Activated CD4-positive, alpha-beta memory T cell treated with anti-CD3 and anti-CD28 coated beads, Interleukin-2, amount 10 ng/mL, durations not matched to agents 7 days and 5 days (primary cell): ENCODE measurements at places on chromosomes 7 and 10. TPM values are rescaled to one million over a fixed set of nuclear protein-coding genes. Genes with fewer than 3 reads are reported as not detected.

DNA sequence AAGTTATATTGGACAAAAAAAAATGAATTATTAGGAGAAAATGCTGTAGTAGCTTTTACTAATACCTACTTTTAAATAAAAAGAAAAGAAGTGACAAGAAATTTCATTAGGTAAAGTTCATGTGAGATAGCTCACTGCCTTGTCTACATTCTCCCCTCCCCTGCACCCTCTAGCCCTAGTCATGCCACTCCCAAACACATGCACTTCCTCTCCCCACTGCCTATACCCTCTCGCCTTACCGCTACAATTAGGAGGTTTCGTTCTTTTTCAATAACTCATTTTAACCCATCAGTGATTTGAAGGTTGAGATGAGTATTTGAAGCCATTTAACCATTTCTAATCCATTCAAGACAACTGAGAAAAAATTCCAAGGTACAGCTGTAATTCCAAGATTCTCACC lies 75.3 kb downstream of the HIBADH start:
- H3K27me3 ChIP-seq = no peaks in the 10 kb centered on the region
- no peak for DNase-seq
- no peak overlapping the region for H3K4me3 ChIP-seq
- H3K4me1 ChIP-seq = no peaks in the 10 kb centered on the region
- no peaks in the 10 kb centered on the region for H3K36me3 ChIP-seq

DNA sequence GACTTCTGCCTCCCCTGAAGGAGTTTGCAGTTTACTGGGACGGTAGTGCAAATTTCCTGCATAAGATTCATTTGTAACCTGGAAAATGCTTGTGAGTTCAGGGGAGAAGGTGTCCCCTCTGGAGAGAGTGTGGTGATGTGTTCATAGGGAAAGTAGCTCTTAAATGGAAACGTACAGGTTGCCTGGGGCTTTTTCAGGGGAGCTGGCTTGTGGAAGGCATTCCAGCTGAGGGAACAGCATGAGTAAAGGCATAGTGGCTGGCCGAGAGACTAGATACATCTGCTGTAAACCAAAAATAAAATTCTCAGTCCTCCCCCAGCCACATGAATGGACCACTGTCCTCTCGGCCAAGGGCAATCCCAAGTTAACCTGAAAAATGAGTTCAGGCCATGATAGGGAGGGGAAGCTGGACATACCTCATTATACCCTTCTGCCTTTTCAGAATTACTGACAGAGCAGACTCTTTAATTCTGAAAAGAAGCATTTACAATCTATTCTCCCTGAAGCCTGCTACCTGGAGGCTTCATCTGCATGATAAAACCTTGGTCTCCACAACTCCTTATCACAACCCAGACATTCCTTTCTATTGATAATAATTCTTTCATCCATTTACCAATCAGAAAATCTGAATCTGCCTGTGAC lies 123.7 kb downstream of the GALNT17 start:
- no peaks in the 10 kb centered on the region for H3K4me1 ChIP-seq
- DNase-seq = no peak
- no peaks in the 10 kb centered on the region for H3K27me3 ChIP-seq
- no peak overlapping the region for H3K27ac ChIP-seq
- no peak overlapping the region for H3K4me3 ChIP-seq
- H3K36me3 ChIP-seq = no peaks in the 10 kb centered on the region

DNA sequence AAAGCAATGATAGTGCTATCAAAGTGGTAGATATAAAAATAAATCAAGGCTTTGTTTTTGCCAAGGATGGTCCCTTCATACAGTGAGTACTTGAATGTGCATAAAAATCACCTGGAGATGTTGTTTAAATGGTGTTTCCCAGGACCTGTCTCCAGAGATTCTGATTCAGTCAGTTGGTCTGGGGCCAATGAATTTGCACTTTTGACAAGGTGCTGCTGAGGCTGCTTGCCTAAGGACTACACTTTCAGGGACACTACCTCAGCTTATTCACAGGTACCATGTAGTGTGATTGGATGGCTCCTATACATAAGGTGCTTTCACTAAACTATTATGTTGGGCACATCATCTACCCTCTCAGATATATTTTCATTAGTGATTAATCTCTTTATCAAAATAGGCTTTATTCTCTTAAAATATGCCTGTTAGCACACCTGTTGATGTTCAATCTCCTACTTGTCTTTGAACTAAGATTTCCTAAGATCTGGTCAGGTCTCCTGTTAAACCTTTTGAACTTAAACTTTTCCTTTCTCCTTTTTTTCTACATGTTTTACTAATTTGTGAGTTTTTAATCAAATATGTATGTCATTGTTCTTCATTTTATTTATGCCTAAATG lies 24.3 kb downstream of the CAPZA2 start:
- no peaks in the 10 kb centered on the region for H3K27me3 ChIP-seq
- H3K27ac ChIP-seq = no peak overlapping the region
- H3K4me1 ChIP-seq = peaks cover 3% of the 10 kb centered on the region

- no peaks in the 10 kb centered on the region for H3K36me3 ChIP-seq
- H3K27ac ChIP-seq = no peak overlapping the region
- H3K4me3 ChIP-seq = no peak overlapping the region
- H3K27me3 ChIP-seq = no peaks in the 10 kb centered on the region
These were observed 180.2 kb downstream of the PTPN20 start for GRCh38 chr10:47091421-47091820.

GRCh38 chr7:49245062-49245461 lies 320.7 kb downstream of the CDC14C start:
- no peak overlapping the region for H3K4me3 ChIP-seq
- H3K36me3 ChIP-seq = no peaks in the 10 kb centered on the region
- H3K27ac ChIP-seq = no peak overlapping the region
- no peak for DNase-seq
- H3K4me1 ChIP-seq = no peaks in the 10 kb centered on the region

The ABCC2 gene
- 0.73 TPM for total RNA-seq

The MKRN1 gene
- 122 TPM for total RNA-seq
